ENCODE measurements at places on chromosomes 11 and 22.

DNA sequence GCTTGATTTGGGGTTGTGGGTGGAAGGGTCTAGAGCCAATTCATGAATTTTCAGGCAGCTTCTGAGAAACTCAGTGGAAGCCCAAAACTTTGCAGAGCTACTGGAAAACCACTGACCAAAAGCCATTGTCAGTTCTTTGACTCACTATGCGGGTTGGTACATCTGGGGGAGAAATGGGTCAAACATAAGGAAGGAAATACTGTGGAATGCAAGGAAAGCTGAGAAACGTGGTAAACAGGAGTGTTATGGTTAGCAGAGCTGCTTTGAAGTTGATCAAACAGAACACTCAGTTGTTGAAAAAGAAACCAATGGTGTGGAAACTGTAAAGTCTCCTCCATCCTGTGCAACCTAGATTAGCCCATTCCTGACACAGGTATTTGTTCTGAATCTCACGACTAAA is 6.3 kb upstream of the ABTB2 start:
- no peak for DNase-seq

DNA sequence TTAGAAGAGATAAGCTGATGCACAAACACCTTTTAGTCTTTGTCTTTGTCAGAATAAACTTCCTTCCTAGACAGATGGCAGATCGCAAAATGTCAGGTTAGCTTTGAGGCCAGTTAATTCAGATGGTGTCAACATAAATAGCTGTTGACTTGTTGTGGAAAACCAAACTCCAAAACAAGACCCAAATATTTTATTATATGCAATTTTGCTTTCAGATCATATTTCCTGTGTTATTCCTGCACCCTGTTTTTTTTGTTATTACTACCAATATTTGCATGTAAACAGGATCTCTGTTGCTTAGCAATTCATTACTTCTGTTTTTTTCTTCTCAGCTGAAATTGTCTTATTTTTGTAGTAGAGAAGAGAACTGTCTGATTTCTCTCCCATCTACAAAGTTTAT is 316.0 kb downstream of the ETS1 start:
- peak; percentile 46 for DNase-seq

DNA sequence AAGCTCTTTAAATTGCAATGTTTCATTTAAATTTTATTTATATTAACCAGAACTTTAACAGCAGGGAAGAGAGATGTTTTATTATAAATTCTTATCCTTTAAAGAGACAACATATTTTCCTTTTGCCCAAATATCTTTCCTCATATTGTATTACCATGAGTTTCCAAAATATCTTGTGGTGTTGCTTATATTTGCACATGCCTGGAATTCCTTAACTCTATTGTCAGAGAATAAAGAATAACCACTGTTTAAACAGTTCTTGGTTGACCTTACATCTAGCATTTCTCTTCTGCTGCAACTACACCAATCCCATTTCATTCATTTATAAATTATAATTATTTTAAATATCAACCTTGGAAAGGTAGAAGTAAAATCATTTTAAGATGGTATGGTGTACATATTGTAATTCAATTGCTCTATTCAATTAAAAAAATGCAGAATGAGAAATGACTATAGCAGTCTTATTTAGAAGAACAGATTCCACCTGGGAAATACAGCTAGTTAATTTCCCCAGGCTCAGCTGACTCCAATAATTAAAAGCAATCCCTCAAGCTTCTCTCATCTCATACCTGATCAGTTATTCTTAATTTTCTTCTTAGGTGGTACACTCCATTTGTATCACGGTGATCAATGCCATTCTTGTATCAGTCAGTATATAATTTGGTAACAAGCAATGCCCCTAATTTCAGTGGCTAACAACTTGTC is 923.3 kb downstream of the KCNA4 start:
- no peak for DNase-seq

DNA sequence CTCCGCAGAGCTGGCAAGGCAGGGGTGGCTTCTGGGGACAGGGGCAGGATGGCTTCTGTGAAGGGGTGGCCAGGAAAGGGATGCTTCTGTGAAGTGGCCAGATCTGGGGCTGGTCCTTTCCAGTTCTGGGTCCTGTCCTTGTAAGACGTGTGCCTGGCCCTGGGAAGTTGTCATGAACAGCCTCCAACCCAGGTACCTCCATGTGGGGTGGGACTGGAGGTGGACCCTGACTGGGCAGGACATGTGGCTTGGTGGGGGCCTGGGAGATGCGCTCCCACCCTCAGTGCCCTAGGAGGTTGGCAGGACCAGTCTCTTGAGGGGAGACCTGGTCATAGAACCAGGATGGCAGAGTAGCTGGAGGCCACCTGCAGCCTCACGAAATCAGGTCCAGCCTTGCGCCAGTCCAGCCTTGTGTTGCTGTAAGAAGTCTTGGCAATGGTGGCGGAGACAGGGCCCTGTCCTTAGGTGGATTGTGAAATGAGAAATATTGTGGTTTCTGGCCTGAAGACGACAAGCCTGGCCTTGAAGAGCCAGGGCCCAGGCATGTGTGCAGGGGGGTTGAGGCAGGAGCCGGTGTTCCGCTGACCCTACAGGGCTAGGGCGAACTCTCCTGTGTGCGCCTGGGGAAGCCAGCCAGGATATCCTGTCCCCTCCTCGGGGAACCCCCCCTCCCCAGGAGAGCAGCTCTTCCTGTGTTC is 2.6 kb downstream of the KCNQ1 start:
- DNase-seq, result peak; percentile 34

- DNase-seq, result no peak
Measured at GRCh38 chr11:86760577-86760976, 39.8 kb upstream of the PRSS23 start.

DNA sequence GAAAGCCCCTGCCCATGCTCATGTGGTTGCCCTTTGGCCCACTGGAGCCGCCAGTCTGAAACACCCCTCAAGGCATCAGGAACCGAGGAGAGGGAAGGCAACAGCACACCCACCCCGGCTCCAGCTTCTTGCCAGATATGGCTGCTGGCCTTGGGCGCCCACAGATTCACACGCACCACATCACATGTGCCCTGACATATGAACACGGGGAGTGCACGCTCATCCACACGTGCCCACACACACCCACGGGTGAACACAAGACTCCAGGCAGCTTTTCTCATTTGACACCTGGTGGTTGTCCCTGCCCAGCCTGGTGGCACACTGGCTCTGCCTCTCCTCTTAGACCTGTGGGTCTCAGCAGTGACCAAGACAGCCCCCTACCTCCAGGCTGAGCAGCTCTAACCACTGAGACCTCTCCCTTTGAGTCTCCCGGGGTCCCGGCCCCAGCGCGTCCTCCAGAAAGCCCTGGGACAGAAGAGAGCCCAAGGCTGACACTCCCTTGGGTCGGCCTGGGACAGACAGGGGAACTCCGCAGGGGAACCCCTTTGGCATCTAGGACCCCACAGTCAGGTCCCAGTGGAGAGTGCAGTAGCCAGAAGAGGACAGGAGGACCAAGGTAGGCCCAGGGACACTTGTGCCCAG is 2.7 kb upstream of the MAPK12 start:
- DNase-seq, result no peak

DNA sequence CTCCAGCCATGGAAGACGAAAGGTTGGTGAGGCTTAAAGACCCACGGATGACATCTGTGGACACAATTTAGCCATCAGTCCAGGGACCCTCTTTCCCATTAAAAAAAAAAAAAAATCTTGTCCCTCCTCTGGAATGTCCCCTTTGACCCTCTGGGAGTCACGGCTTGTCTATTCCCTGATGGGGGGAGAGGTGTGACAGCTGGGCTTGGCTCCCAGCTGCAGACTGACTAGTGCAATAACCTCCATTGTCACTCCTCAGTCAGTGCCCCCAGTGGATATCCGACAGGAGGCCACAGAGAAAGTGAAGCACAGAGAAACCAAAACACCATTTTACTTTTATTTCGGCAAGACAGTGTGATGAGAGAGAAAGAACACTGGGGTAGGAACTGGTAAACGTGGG is 2.7 kb upstream of the VSIG2 start:
- no peak for DNase-seq

DNA sequence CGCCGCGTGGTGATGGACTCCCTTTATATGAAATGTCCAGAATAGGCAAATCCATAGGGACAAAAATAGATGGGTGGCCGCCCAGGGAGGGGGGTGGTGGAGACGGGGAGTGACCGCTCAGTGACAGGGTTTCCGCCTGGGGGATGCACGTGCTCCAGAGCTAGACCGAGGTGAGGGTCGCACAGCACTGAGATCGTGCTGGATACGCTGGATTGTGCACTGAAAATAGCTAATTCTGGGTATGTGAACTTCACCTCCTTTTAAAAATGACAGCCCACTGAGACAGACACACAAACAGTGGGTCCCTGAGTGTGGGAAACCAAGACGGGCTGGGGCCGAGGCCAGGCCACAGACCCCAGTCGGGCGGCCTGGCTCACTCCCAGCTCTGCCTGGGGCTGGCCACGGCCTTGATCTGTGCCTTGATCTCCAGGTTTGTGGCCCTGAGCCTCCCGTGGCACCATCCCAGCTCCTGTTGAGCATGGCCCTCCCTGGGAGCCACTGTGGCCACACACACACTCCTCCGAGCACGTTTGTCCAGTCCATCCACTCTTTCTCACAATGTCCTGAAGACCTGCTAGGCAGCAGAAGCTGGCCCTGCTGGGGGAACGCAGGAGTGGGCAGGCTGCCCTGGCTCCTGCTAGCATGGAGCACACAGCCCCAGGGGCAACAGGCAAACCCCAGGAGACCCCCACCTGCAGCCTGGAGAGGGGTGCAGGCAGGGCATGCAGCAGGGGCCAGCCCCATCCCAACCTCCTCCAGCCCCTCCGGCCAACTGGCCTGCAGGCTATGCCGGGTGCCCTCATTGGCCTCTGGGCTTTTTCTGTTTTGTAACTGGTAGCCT is 41.0 kb upstream of the TH start:
- DNase-seq, result no peak

- no peak for DNase-seq
Measured at GRCh38 chr11:34790620-34791019, 125.6 kb downstream of the APIP start.

GRCh38 chr11:75797792-75798191 is 17.2 kb upstream of the UVRAG start:
- no peak for DNase-seq

DNA sequence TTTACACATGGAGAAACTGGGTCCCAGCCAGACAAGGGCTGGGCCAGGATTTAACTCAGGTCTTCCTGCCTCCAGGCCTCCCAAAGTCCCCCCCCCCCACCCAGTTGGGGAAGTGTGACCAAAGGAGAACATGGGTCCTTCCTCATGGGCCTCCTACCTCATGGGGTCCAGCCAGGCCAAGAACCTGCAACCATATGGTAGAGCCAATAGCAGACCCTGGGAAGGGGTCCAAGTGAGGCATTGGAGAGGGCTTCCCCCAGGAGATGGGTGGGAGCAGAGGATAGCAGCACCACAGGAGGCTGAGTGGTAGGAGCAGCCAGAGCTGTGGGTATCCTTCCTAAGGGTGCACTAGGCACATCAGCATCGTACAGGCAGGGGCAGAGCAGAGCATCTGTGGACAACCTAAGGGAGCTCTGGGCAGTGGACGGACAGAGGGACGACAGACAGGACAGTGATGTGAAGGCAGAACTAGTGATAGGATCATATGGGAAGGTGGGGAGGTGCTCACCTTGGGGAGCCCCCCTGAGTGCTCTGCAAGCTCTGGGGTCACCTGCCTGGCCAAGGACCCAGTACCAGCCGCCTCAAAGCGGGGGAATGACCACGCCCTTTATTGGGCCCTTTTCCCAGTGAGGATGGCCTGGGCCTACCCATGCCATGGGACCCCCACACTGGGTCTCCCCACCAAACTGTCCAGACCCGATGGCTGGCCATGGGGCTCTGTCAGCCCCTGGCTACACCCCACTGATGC is 4.5 kb downstream of the ARVCF start:
- DNase-seq, result no peak

- no peak for DNase-seq
Measured at GRCh38 chr11:23473782-23474181, 613.5 kb upstream of the CCDC179 start.

DNA sequence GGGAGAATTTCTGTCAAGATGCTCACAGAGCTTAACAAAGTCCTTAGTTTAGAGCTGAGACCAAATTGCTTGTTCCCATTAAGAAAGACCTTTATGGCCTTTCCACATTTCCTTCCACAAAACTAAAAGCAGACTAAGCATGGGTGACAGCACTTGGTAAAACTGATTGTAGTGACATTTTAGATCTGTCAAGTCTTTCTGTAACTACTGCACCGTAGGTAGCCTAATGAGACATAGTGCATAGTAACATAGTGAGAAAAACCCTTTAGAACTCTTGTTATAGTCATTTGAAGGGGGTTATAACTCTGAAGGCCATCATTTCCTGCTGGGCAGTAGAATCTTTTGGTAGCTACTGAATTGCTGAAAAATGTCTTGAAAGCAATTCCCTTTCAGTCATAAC is 990.9 kb upstream of the CNTN5 start:
- DNase-seq, result no peak

DNA sequence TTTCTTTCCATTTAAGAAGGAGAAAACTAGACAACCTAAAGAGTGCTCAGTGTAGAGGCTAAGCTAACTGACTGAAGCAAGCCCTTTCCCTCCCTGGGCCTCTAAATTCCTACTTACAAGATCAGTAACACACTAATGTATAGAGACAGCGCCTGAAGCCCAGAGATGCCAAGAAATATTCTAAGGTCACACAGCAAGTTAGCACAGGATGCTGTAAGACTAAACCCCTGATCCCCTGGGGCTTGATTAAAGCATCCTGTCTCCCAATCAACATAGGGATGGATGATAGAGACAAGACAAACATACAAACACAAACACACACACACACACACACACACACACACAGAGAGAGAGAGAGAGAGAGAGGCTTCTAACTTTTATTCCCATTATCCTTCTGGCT is 5.6 kb downstream of the LARGE1 start:
- DNase-seq, result no peak

- no peak for DNase-seq
Measured at GRCh38 chr11:1368216-1368615, 21.5 kb upstream of the BRSK2 start.

DNA sequence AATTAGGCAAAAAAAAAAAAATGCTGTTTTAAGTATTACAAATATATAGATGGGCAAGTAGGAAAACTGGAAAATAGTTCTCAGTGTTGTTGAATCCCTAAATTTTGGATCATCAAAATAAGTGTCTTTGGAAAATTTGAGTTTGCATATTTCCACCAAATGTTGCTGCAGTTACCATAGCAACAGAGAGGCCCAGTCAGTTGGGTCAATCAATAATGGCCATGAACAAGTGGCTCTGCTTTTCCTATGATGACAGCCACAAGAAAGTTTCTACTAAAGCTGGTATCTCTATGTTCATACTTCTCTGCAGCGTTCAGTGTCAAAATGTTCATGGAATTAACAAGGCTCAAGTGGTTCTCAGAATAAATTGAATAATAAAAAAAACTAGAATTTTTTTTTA is 79.1 kb downstream of the SERGEF start:
- no peak for DNase-seq

DNA sequence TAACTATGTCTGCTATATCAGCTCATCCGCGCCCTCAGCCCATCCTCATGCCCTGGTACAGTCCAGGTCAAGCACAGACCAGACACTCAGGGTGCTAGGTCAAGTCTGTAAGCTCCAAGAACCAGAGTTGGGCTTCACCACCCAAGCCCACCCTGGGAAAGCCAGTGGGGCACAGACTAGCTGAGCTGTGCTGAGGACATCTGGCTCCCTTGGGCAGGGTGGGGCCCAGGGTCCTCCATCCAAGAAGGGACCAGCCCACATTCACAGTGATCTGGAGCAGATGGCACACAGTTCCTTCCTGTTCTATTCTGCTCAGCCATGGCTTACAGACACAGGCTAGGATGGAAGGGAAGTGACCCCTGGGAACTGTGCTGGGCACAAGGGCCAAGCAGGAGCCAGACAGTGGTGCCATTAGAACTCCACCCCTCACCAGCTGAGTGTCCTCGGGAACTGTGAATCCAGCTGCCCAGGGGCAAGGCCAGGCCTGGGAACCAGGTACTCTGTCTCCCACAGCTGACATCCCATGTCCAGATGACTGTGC is 9.1 kb downstream of the P2RY6 start:
- DNase-seq, result peak; percentile 47
